ENCODE measurements at places on chromosomes 2 and 18.

GRCh38 chr2:196959281-196959680, 32.8 kb upstream of the PGAP1 start:
- no peak for DNase-seq

- no peak for DNase-seq
These were observed 59.6 kb downstream of the NCKAP5 start for GRCh38 chr2:133508546-133509165.

GRCh38 chr2:156490466-156490840, 54.3 kb downstream of the GPD2 start:
- DNase-seq: no peak

DNA sequence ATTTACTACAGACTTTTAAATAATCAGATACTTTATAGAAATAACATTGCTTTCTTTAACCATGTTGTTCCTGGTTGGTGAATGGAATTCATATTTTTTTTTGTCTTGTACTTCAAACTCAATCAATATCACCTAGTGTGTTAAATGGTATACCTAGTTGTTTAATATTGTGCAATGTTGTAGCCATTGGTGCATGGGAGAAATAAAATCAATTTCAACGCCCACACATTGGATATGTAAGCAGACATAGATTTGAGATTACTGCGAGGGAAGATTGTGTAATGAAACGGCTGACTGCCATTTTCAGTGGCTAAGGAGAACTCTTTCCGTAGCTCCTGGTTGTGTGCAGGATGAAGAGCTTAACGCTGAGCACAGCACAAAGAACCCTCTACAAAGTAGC, 626.1 kb downstream of the TMEM182 start:
- DNase-seq: no peak

GRCh38 chr2:223197046-223197445, 145.1 kb downstream of the KCNE4 start:
- no peak for DNase-seq

DNA sequence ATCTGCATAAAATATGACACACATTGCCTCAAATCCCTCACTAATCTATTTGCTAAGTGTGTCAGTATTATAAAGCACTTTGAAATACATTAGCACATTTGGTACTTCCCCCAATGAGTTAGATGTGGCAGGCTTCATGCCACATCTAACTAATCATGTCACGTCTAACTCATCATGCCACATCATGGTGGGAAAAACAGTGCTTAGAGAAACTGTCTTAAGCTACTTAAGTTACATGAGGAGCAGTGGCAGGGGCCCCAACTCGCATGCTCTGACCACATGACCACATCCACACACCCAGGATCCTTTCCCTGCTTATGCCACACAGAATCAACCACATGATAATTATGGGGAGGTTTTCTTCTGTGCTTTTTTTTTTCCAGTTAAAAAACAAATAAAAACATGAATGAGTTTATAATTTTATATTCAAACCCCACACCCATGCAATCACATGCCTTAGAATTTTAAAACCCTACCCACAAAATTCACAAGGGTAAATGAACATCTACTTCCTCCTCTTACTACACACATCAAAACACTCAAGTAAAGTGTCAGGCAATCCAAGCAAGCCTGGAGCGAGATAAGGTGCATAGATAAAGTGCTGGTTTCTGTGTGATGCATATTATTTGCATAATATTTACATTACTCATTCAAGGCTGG, 1.6 kb downstream of the ABCA12 start:
- peak; percentile 18 for DNase-seq

DNA sequence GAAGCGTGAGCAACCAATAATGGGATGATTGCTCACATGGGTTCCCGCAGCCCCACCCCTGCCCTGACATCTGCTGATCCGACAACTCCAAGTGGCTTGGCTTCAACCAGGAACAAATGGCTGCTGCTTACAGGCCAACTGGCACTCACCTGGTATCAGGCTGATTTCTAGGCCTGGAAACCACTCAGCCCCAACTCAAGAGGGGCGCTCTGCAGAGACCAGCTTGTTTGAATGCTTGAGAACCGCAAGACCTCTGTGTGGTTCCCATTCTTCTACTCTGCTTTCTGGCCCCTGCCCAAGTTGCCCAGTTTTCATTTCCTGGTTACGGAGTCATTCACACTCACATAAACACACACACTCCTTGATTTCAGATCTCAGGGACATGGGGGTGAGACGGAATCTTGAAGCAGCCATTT, 52.0 kb downstream of the TNP1 start:
- no peak for DNase-seq

DNA sequence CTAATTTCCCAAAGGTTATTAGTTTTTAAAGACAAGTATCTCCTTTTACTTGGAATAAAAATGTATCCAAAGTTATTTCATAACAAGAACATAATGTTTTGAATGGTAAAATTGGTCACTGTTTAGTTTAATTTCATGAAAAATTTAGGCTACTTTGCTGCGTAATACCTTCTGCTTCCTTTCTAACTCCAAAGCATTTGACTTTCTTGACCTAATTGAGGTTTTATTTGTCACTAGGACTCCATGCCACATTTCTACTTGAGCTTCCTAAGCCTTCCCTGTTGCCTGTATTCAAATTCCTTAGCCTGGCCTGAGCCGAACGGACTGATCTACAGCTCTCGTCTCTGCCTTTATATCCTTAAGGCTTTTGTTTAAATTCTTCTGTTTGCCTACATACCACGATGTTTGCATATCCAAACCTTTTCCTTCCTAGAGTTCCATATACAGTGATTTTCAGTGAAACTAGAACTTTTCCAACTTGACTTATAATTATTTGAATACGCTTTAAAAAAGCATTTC, 25.1 kb downstream of the ARMC9 start:
- DNase-seq: no peak

GRCh38 chr2:58289029-58289428, 47.9 kb upstream of the FANCL start:
- DNase-seq: no peak

GRCh38 chr2:73963385-73964120, 21.2 kb upstream of the TET3 start:
- peak; percentile 49 for DNase-seq

GRCh38 chr18:48931680-48932461, 18.9 kb downstream of the SMAD7 start:
- no peak for DNase-seq

- DNase-seq: no peak
These were observed 212.1 kb downstream of the TCF4 start for GRCh38 chr18:55375930-55376329.

- no peak for DNase-seq
These were observed 16.1 kb upstream of the OTOS start for GRCh38 chr2:240156435-240157146.

GRCh38 chr2:203328760-203329540, 756 bp downstream of the ABI2 start:
- DNase-seq: no peak

DNA sequence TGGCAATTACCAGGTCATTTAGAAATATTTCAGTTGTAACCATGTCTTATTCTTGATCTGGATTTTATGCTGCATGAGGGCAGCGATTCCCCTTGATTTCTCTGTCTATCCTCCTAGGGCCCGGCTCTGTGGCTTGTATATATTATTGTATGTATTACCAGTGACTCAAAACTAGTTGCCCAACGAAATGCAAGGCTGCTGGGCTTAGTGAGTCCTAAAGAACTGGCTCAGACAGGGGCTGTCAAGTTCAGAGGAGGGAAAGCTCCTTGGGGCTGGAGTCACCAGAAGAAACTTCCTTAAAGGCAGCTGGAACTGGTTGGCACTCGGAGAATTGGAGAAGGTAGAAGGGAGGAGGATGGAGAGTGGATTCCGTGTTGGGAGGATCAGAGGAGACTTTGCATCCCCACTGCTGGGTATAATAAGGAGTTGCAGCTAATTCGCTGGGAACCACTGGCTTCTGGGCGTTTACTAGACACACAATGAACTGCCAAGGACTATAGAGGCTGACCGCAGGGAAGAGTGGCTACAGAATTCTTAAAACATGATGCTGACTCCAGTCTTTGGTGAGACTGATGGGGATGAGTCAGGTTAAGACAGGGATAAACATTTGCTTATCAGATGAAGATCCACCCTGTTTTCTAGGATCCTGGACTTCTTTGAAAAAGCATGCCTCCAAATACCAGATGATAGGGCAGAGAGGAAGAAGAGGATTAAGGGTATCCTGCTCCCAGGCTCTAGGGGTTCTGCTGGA, 104.3 kb downstream of the PRKCE start:
- no peak for DNase-seq

- no peak for DNase-seq
These were observed 271.7 kb upstream of the FSIP2 start for GRCh38 chr2:185466915-185467314.

DNA sequence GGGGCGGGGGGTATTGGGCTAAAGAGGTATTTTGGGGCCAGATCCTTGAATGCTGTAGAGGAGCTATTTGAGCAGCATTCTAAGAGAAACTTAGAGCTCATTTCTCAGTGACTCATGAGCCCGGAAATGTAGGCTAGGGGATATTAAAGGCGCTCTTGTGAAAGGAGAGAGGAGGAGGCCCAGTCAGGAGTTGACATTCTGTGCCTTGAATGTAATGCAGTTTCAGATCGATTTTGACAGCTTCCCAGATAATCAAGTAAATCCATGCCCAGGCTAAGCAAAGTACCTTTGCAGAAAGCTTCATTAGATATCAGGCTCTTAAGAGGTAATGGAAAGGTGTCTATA, 1.5 kb downstream of the CAB39 start:
- no peak for DNase-seq

- no peak for DNase-seq
These were observed 47.0 kb downstream of the KIF5C start for GRCh38 chr2:148922062-148922461.

GRCh38 chr2:5453220-5454050, 238.7 kb upstream of the SOX11 start:
- no peak for DNase-seq

DNA sequence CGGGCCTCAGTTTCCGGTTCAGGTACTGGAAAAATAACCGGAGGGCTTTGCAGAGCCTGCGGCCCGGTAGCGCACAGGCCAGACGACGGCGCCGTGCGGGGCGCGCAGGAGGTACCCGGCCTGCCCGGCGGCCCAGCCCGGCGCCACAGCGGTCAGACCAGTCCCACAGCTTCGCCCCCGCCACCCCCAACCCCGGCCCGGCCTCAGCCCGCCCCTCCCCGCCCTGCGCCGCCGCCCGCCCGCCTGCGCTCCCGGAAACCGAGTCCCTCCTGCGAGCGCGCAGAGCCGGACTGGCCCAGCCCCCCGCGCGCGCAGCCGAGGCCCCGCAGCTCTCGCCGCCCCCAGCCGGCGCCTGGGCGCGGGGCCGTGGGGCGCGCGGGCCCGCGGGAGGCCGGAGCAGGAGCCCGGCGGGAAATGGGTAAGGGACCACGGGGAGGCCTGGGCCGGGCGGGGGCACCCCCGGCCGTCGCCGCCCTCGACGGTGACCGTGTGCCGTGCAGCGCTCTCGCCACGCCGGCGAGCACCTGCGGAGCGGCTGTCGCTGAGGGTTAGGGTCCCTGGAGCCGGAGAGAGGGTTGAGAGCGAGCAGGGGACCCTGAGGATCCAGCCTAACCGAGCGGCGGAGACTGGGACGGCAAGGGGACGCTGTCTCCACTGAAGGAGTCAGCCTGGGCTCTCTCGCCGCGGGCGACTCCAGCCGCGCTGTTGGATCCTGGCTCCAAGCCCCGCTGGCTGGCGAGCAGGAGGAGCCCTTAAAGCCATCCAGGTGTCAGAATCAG, 16.5 kb upstream of the PSD4 start:
- no peak for DNase-seq

DNA sequence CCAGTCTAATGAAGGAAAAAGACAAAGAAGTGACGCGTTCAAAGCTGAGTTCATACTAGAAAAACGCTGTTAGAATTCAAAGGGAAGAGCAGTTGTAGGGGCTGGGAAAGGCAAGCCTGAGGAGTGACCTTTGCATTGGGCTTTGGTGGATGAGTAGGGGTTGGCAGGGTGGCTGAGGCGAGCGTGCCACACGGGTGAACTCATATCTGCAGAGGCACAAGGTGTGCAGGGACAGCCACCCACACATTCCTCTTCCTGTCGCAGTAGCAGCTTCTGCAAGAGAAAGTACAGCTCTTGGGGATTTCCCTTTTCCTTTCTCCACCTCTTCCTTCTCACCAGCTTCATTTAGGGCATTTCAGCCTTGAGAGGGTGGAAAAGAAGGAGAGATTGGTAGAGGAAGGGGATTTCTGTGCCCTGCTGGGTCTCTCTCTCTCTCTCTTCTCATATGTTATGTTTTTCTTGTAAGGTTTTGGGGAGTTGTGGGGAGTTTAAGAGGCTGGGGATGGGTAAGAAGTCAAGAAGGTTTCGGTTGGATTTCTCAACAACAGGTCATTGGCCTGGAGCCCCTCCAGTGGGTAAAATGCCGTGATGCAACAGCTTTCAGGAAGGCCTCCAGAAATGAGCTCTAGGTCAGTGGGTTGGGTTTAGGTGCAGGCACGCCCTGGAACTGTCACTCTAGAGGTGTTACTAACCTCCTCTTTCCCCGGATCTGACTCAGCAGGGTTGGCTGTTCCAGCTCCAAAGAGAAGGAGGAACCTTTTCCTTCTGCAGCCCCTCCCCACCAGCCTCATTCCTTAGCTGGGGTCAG, 40.1 kb downstream of the ODC1 start:
- peak; percentile 55 for DNase-seq

GRCh38 chr2:159148901-159149300, 137.6 kb downstream of the WDSUB1 start:
- no peak for DNase-seq

- no peak for DNase-seq
These were observed 798 bp downstream of the TANC1 start for GRCh38 chr2:158969162-158969714.

DNA sequence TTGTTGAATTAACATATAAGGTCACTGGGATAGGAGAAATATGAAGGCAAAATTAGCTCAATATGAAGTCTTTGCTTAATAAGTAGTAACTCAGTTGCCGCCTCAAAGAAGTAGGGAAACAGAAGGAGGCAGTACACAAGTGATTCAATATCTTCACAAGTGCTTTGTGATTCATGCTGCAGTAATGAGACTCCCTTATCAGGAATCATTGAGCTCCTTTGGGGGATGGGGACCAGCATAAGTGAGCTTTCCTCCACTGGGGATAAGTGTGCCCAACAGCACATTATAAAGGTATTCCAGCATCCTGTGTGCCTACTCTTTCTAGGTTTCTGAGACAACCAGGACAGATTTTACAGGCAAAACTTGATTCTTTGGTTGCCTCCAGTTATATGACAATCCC, 323.4 kb upstream of the UBE2E3 start:
- DNase-seq: no peak
